Activated CD4-positive, alpha-beta T cell treated with anti-CD3 and anti-CD28 coated beads for 36 hours (primary cell): ENCODE measurements at places on chromosomes 12 and 14. TPM values are rescaled to one million over a fixed set of nuclear protein-coding genes. Genes with fewer than 3 reads are reported as not detected.

DNA sequence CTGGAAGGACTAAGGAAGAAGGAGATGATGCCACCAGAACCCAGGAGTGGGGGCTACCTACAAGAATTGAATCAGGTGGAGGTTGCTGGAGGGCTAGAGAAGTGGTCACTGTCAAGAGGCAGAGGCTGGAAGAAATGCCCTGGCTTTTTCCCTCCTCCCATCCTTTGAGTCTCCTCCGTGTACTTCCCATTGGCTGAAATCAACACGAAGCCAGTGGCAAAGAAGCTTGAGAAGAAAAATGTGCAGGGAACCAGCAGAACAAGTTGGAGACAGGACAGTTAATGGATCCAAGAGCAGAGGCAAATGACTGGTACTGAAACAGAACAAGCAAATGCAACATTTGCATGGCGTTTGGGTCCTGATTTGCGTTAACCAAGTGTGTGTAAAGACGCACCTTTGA lies 9.1 kb upstream of the FBLN5 start:
- H3K27ac ChIP-seq, result no peak overlapping the region
- DNase-seq, result no peak
- no peaks in the 10 kb centered on the region for H3K36me3 ChIP-seq
- H3K4me1 ChIP-seq, result peaks cover 9% of the 10 kb centered on the region

DNA sequence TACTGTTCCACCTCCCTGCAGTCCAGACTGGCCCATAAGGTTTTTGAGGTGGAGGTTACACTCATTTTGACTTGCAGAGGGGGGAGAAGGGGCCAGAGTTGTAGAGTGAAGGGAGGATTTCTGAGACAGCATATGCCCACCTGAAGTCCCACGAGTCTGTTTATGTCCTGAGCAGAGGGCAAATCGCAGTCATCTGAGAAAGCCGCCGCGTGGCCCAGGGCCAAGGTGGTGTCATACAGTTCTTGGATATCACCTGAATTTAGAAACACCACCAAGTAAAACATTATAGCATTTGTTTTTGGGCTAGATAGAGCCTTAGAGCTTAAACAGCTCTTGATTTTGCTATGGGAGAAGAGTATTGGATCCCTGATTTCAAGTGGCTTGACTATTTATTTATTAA lies 30.9 kb downstream of the TDG start:
- H3K4me1 ChIP-seq, result no peaks in the 10 kb centered on the region
- no peak overlapping the region for H3K4me3 ChIP-seq
- H3K27me3 ChIP-seq, result peaks cover 10% of the 10 kb centered on the region
- no peak for DNase-seq
- no peaks in the 10 kb centered on the region for H3K36me3 ChIP-seq

DNA sequence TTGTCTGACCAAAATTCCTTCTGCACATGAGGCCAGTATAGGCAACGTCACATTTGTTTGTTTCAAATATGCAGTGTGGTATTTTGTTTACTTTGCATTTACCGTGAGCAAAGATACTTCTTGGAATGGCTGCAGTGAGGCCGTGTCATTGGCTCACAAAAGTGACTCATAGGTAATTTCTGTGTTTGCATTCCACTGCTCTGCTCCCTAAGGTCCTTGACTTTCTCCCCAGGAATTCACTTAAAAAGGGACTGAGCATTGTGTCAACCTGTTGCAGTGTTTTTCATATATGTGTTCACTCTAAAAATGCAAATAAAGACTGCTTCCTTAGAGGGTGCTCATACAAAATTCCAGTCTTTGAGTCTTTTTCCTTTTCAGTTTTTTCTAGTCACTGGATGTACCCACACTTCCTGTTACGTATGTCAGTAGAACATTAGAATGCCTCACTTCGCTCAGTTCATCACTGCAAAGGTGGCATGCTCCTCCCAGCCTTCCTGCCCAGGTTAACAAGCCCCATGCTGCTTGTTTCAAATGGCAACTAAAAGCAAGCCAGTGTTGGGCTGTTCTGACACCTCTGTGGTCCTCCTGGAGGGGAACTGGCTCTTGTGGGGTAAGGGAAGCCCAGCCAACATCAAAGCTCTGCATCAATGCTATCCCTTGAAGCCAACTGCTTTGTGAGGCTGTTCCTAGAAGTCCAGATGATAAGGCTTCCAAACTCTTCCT lies 9.1 kb downstream of the C12orf76 start:
- peaks cover 37% of the 10 kb centered on the region for H3K4me1 ChIP-seq
- no peaks in the 10 kb centered on the region for H3K27me3 ChIP-seq
- DNase-seq, result peak; percentile 56
- H3K36me3 ChIP-seq, result peaks cover 38% of the 10 kb centered on the region

- peaks cover 97% of the 10 kb centered on the region for H3K4me1 ChIP-seq
- peak overlapping the region; percentile 99 for H3K27ac ChIP-seq
- peak; percentile 31 for DNase-seq
- H3K36me3 ChIP-seq, result peaks cover 86% of the 10 kb centered on the region
- H3K4me3 ChIP-seq, result peak overlapping the region; percentile 87
- H3K27me3 ChIP-seq, result no peaks in the 10 kb centered on the region
Measured at GRCh38 chr14:99256483-99256874, 15.5 kb downstream of the BCL11B start.

- DNase-seq, result no peak
- H3K36me3 ChIP-seq, result peaks cover 3% of the 10 kb centered on the region
- no peak overlapping the region for H3K27ac ChIP-seq
Measured at GRCh38 chr14:103782376-103782775, 65.0 kb downstream of the PPP1R13B start.

DNA sequence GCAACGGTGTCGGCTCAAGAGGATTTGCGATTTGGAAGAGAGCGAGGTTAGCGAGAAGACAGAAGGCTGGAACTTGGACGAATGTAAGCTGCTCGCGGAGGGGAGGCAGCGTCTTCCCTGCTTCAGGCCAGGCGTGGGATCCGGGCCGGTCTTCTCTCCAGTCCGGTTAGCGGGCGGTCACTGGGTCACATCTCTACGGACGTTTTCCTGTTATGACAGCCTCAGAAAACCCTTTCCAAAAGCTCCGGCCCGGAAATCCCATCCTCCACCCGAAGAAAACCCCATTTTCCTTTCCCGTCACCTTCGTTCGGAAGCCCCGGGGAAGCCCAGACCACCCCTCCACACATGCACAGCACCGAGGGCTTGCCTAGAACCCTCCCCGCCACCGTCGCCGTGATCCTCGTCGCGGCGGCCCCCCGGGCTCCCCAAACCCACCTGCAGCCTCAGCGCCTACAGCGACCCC lies 268 bp downstream of the NDUFB1 start:
- peak overlapping the region; percentile 100 for H3K27ac ChIP-seq
- no peaks in the 10 kb centered on the region for H3K27me3 ChIP-seq
- H3K36me3 ChIP-seq, result peaks cover 36% of the 10 kb centered on the region
- peak overlapping the region; percentile 77 for H3K4me3 ChIP-seq

DNA sequence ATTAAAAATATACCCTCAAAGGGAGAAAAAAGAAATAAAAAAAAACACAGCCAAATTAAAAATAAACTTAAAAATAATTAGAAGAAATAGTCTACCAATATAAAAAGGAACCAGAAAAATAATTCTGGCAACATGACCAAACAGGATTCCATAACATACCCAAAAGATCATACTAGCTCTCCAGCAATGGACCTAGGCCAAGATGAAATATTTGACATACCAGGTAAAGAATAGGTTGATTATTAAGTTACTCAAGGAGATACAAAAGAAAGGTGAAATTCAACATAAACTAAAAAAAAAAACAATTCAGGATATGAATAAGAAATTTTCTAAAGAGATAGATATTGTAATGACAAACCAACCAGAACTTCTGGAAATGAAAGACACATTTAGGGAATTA lies 121.3 kb upstream of the SCAF11 start:
- H3K27ac ChIP-seq, result no peak overlapping the region
- H3K27me3 ChIP-seq, result peaks cover 2% of the 10 kb centered on the region
- no peak for DNase-seq

DNA sequence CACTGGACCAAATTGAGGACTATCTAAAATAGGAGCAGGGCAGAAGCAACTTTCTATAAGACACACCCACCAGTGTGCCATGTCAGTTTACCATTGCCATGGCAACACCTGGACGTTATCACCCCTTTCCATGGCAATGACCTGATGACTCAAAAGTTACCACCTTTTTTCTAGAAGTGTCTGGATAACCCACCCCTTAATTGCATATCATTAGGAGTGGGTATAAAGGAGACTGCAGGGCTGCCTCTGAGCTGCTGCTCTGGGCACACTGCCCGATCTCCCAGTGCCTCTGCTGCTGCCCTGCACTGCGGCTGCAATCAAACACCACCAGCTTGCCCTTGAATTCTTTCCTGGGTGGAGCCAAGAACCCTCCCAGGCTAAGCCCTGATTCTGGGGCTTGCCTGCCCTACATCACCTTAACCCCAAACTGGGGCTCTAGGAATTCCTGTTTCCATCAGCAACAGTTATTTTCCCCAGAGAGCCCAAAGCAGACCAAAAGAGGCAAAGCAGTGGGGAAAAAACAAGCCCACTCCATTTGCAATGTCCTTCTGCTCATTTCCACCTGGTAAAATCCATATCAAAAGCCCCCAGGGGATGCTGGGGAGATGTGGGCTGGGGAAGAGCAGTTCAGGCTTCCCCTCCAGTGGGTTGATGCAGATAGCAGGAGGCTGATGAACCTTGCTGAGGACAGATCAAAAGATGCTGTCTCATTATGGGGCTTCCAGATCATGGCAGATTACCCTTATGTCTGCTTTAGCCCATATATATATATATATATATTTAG lies 129.5 kb upstream of the NCOR2 start:
- no peak overlapping the region for H3K27ac ChIP-seq
- H3K27me3 ChIP-seq, result no peaks in the 10 kb centered on the region
- no peak overlapping the region for H3K4me3 ChIP-seq
- DNase-seq, result no peak
- H3K4me1 ChIP-seq, result peaks cover 6% of the 10 kb centered on the region
- H3K36me3 ChIP-seq, result no peaks in the 10 kb centered on the region

DNA sequence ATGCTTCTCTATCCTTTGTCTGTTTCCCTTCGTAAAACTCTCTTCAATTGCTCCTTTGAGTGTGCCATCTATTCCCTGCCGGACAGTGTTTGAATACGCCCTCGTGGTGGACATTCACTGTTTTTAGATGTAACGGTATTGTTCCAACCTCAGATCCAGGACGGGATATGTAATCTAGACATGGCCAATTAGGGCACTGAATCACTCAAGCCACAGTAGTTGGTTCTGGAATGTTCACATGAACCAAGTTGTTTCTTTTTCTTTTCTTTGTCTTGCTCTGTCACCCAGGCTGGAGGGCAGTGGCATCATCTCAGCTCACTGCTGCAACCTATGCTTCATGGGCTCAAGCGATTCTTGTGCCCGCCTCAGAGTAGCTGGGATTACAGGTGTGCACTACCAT lies 204.2 kb upstream of the PLXNC1 start:
- no peaks in the 10 kb centered on the region for H3K36me3 ChIP-seq
- no peaks in the 10 kb centered on the region for H3K27me3 ChIP-seq
- no peaks in the 10 kb centered on the region for H3K4me1 ChIP-seq
- no peak overlapping the region for H3K4me3 ChIP-seq
- H3K27ac ChIP-seq, result no peak overlapping the region
- DNase-seq, result no peak

DNA sequence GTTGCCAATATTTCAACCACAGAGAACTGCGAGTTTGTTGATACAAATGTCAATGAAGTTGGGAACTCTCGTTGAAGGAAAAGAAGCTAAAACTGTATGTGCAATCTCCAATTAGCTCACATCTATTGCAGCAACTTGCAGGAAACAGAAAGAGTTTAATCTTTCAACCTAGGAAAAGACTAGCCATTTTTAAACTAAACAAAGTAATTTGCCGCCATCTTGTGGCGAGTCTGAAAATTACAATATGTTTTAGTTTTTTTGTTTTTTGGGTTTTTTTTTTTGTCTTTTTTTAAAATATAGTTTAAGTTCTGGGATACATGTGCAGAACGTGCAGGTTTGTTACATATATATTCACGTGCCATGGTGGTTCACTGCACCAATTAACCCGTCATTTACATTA lies 131.2 kb upstream of the FOXG1 start:
- H3K36me3 ChIP-seq, result no peaks in the 10 kb centered on the region
- H3K4me3 ChIP-seq, result no peak overlapping the region
- DNase-seq, result peak; percentile 17

GRCh38 chr12:102009796-102010195 lies 52.0 kb downstream of the WASHC3 start:
- H3K27ac ChIP-seq, result no peak overlapping the region
- peaks cover 6% of the 10 kb centered on the region for H3K36me3 ChIP-seq
- no peak overlapping the region for H3K4me3 ChIP-seq

DNA sequence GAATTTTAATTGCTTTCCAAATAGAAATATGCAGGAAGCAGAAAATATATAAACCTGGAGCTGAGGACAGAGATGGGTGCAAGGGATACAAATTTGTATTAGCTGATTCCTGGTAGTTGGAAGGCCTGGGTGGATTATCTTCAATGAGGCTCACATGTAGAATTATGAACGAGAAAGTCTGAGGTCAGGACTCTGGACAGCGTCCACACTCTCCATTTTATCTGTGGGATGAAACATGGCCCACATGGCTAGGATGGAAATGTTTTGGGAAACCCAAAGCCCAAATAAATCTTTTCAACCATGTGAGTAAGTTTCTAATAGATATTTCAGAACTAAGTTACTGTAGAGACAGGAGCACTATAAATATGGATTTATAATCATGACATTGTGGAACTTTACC lies 256.1 kb downstream of the APAF1 start:
- no peaks in the 10 kb centered on the region for H3K36me3 ChIP-seq
- no peak overlapping the region for H3K27ac ChIP-seq
- no peak overlapping the region for H3K4me3 ChIP-seq
- peaks cover 20% of the 10 kb centered on the region for H3K27me3 ChIP-seq

DNA sequence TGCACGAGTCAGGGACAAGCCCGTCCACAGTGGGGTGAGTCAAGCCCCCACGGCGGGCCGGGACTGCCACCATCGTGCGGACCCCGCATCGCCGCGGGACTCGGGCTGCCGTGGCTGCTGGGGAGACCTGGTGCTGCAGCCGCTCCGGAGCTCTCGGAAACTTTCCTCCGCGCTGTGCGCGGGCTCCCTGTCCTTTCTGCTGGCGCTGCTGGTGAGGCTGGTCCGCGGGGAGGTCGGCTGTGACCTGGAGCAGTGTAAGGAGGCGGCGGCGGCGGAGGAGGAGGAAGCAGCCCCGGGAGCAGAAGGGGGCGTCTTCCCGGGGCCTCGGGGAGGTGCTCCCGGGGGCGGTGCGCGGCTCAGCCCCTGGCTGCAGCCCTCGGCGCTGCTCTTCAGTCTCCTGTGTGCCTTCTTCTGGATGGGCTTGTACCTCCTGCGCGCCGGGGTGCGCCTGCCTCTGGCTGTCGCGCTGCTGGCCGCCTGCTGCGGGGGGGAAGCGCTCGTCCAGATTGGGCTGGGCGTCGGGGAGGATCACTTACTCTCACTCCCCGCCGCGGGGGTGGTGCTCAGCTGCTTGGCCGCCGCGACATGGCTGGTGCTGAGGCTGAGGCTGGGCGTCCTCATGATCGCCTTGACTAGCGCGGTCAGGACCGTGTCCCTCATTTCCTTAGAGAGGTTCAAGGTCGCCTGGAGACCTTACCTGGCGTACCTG lies 1.1 kb downstream of the PDE3A start:
- H3K4me1 ChIP-seq, result peaks cover 8% of the 10 kb centered on the region
- peaks cover 33% of the 10 kb centered on the region for H3K27me3 ChIP-seq
- peak; percentile 20 for DNase-seq
- H3K27ac ChIP-seq, result no peak overlapping the region
- no peaks in the 10 kb centered on the region for H3K36me3 ChIP-seq

Gene SGPP1
- 8.6 TPM for total RNA-seq

Gene DNM1L
- total RNA-seq, result 68.5 TPM

Gene PZP
- total RNA-seq, result not detected

Gene PMEL
- total RNA-seq, result 1.2 TPM

Gene INSM2
- not detected for total RNA-seq

Gene PCED1B
- 82.3 TPM for total RNA-seq

Gene DPF3
- 0.39 TPM for total RNA-seq

Gene CABP1
- total RNA-seq, result 0.73 TPM

Gene GALNT16
- 0.14 TPM for total RNA-seq

Gene ATP6V1D
- total RNA-seq, result 26.7 TPM

Gene TMEM121
- total RNA-seq, result 7.2 TPM
